ENCODE measurements at places on chromosomes 7 and 10. TPM values are rescaled to one million over a fixed set of nuclear protein-coding genes. Genes with fewer than 3 reads are reported as not detected.

SEC61G gene
- total RNA-seq: 719 TPM

SKIDA1 gene
- 9.0 TPM for total RNA-seq

SPDYE2B gene
- not detected for total RNA-seq

ENKUR gene
- not detected for total RNA-seq

PNLIPRP2 gene
- total RNA-seq: not detected

CACNA2D1 gene
- total RNA-seq: 5.8 TPM

TLX1 gene
- not detected for total RNA-seq

OPN1SW gene
- total RNA-seq: not detected

TPST1 gene
- 53.2 TPM for total RNA-seq

ZNF503 gene
- total RNA-seq: 11.6 TPM

EMX2 gene
- total RNA-seq: 3.2 TPM

TMEM196 gene
- total RNA-seq: not detected

RASA4B gene
- 2.2 TPM for total RNA-seq

UROS gene
- total RNA-seq: 118 TPM
